HFF-Myc (cell line): ENCODE measurements at places on chromosomes 5 and 9.

DNA sequence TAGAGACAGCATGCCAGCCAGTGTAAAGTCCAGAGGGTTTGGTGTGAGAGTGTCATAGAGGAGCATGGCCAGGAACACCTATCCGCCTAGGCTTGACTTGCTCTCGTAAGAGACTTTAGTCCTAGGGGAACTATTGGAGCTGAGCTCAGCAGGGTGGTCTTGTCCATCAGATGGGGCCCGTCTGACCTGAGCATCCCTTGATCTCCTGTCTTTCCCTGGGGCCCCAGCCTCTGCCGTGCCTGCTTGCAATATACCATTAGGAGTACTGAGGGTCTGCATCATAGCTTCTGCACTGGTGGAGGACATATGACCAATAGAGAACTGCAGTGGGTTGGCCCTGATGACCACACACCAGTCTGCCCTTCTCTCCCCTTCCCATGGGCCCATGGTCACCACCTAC is 251.0 kb downstream of the TUSC1 start:
- no peak for DNase-seq

- no peak for DNase-seq
Measured at GRCh38 chr5:67199859-67200258, 3.3 kb upstream of the CD180 start.

- DNase-seq = no peak
Measured at GRCh38 chr5:83877911-83878706, 157.5 kb upstream of the HAPLN1 start.

- DNase-seq = no peak
Measured at GRCh38 chr5:73419117-73419464, 29.5 kb downstream of the FOXD1 start.

DNA sequence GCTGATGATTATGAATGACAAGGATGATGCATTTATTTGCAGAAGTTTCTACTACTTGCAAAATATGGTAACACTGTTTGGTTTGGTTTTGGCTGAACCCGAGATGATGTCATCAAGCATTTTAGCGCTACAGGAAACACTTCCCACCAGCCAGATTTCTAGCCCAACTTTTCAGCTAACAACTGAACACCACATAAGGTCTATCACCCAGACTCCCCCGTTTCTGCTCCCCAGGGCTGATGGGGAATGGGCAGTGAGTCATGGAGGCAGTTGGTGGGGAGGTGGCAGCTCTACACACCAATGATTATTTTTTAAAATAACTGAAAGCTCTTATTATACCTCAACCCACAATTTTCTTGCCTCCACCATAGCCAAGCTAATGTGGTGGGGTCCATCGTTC is 302.9 kb downstream of the CEMIP2 start:
- DNase-seq = no peak

DNA sequence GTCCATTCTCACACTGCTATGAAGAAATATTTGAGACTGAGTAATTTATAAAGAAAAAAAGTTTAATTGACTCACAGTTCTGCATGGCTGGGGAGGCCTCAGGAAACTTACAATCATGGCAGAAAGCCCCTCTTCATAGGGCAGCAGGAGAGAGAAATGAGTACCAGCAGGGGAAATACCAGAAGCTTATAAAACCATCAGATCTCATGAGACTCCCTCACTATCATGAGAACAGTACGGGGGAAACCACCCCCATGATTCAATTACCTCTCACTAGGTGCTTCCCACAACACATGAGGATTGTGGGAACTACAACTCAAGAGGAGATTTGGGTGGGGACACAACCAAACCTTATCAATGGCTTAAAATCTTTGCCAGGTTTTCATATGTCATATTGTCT is 20.3 kb upstream of the TENT4A start:
- no peak for DNase-seq

- no peak for DNase-seq
Measured at GRCh38 chr9:111450124-111450523, 34.1 kb downstream of the ECPAS start.

DNA sequence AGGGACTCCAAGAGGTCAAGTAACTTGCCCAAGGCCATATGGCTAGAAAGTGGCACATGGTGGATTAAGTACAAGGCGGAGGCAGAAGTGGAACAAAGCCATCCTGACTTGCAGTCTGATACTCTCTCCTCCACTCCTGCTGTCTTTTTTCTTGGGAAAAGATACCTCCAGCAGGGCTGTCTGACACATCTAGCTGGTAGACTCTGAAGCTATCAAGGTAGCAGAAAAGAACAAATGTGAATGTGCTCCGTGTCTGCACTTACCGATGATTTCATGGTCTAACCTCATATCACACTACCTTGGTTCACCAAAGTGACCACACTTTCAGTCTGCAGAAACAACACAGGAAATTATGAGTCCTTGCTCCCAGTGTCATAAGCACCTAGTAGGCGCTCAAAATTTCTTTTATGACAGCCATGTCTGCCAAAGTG is 284.8 kb downstream of the CRB2 start:
- DNase-seq = no peak

- DNase-seq = no peak
Measured at GRCh38 chr9:73023025-73023541, 70.2 kb upstream of the ALDH1A1 start.

GRCh38 chr5:10607023-10607665 is 43.3 kb downstream of the ANKRD33B start:
- no peak for DNase-seq

GRCh38 chr9:95057101-95057500 is 260.4 kb downstream of the FANCC start:
- no peak for DNase-seq

DNA sequence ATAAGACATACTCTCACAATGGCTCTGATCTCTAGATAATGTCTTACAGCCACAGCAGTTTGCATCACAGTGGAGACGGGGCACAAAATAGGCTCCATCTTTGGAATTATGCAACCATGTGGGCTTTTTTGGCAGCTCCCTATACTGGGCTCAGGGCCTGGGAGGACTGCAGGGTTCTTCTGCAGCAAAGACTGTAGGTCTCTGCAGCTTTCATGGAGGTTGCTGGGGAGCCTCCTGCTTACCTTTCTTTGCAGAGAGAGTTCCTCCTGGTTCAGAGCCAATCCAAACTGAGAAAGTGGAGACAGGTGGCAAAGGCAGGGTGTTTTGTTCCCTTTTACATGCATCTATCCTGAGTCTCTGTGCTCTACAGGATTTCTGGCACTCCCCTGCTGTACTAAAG is 558.0 kb downstream of the TLR4 start:
- DNase-seq = no peak

DNA sequence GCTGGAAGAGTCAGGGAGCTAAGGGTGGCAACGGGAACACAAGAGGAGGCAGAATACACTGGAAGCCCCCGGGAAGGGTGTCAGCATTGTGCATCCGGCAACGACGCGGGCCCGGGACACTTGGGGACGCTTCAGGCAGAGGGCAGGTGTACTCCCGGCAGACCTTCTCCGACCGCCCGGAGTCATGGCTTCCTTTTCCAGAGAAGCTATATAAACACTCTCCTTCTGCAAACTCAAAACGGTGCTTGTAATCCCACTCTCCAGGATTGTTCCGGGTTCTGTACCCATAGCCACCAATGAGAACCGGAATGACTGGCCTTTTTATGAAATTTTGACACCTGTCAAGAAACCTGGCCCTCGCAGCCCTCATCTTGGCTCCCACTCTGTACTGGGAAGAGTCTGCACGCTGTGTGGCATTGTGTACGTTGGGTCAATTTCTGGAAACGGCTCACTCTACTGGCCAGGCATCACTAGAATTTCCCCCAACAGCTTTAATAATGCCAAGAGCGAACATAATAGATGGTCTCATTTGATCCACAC is 462 bp upstream of the MCC start:
- no peak for DNase-seq

DNA sequence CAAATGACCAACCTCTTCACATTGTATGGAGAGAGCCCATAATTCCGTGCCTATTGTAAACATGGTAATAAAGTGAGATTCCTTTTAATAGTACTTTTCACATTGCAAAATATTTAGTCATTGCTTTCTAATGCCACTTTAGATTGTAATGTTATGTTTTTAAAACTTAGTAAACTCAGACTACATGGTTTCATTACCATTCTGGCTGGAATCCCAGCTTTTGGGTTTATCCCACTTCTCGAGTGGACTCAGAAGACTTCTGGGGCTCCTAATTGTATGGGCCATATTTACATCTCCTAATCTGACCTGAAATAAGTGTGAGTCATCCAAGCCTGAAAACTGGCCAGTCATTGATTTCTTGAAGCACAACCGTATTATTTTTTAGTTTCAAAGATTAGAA is 217.6 kb downstream of the CAAP1 start:
- no peak for DNase-seq

DNA sequence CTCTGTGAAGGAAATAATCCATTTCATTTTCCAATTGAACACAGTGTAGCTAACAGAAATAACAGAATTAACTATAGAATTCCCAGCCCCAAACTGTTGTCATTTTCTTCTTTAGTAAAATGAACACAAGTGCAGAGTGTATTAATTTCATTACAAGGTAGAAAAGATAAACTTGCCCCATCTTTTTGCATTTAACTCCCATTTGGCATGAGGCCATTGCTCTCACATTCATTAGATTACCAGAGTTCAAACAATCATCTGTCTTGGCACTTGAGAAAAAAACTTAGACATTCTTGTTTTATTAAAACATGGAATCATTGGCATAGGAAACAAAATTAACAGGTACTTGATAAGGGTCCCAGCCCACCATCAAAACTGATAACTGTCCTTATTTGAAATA is 821.5 kb upstream of the C9orf72 start:
- no peak for DNase-seq

DNA sequence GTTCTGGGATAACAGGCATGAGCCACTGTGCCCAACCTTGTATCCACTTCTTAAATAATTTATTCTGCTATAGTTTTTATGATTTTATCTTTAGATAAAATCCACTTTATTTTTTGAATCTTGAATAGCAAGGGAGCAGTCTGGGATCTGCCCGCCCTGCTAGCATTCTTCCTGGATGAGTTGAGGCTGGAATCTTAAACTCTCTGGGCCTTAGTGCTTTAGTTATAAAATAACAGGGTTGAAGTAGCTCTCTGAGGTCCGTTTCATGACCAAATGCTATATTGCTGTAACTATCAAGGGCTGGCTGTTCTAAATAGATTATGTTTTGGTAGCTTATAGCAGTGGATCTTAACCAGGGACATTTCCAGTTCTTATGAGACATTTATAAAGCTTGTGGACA is 20.8 kb downstream of the ACER2 start:
- no peak for DNase-seq

- no peak for DNase-seq
Measured at GRCh38 chr5:36796155-36796554, 80.4 kb upstream of the NIPBL start.
